ENCODE measurements at places on chromosomes 12 and 14.
A peak's percentile ranks its signal among the peaks of the same experiment; 100 is the strongest.

DNA sequence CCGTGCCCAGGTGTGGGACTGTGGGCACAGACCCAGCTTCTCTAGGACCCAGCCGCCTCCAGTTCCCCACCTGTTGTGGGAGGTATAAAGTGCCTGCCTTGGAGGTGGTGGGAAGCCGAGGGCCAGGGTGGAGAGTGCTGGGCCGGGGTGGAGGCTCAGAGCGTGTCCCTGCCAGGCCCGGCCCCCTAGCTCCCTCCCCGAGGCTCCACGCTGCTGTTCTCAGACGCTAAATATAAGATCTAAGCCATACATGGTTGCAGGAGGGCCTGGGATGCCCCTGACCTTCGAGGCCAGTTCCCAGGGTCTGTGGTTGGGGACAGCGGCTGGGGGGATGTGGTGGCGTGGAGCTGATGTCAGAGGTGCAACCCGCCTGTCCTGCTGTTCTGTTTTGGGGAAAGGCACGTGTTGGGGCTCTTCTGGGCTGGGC, 10.8 kb downstream of the INF2 start:
- no peak for DNase-seq

- DNase-seq = peak; percentile 28
Observed at GRCh38 chr12:56160193-56160763, 2.1 kb downstream of the MYL6 start.

- DNase-seq = peak; percentile 45
Observed at GRCh38 chr12:112988224-112988623, 9.9 kb downstream of the OAS2 start.

DNA sequence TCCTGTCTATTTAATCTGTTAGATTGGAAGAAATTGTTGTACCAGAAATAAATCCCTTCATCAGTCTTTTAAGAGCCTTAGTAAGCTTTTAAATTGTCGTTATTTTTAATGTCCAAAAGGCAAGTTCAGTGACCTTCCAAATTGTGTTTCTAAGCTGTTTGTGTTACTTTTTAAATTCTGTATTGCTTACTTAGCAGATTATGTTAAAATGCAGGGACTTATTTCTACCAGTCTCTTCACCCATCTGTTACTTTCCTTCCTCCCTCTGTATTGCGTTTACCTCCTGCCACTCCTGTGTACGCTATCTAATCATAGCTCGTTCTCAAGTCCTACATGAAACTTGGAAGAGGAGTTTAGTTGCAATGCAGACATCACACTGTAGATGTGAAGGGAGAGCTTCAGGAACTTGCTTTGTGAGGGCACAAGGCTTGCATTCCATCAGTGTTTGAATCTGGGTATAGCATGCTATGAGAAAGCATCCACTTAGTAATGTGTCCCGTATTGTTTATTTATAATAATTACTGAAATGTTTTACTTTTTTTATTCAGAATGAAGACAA, 406.5 kb upstream of the RGS6 start:
- DNase-seq = no peak

- no peak for DNase-seq
Observed at GRCh38 chr12:56688846-56689109, 694 bp upstream of the PTGES3 start.

DNA sequence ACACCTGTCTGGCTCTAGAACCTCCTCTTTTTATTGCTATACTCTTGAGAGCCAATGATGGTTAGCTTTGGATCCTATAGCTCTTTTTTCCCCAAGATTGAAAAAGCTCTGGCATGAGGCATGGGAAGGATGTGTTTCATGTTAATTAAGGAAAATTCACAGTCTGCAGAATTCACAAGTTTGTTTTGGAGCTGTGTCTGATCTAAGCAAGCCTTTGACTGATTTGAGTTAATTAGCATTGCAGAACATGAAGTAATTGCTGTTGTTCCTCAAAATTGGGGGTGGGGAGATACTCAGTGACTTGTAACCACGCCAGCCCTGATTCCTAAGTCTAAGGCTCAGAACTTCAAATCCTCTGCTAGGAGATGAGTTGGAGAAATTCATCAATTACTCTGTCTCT, 205.0 kb downstream of the SUDS3 start:
- DNase-seq = no peak

DNA sequence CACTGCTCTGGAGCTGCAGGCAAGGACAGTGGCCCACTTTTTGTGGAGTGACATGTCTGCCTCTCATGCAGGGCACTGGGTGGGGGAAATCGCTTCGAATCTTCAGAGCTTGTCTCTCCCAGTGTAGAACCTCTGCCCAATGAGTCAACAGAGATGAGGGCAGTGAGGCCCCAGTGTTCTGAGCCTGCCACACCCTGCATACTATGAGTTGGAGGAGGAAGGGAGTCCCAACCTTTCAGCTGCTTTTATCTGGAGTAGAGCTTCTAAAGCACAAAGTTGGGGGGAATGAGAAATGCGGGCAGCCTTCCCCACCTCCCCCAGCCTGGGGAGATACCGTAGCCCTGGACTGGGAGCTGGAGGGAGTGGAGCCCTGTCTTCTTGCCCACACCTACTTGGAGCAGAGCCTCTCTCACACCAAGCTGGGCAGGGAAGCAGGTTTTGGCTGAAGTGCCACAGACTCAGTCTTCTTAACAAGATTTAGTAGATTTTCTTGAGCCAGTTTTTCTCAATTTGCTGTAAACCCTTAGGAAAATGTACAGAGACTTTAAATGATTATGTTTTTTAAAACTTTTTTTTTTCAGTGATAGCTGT, 159.1 kb downstream of the ADGRD1 start:
- no peak for DNase-seq

GRCh38 chr12:4030929-4031702, 157.9 kb upstream of the PARP11 start:
- DNase-seq = no peak

DNA sequence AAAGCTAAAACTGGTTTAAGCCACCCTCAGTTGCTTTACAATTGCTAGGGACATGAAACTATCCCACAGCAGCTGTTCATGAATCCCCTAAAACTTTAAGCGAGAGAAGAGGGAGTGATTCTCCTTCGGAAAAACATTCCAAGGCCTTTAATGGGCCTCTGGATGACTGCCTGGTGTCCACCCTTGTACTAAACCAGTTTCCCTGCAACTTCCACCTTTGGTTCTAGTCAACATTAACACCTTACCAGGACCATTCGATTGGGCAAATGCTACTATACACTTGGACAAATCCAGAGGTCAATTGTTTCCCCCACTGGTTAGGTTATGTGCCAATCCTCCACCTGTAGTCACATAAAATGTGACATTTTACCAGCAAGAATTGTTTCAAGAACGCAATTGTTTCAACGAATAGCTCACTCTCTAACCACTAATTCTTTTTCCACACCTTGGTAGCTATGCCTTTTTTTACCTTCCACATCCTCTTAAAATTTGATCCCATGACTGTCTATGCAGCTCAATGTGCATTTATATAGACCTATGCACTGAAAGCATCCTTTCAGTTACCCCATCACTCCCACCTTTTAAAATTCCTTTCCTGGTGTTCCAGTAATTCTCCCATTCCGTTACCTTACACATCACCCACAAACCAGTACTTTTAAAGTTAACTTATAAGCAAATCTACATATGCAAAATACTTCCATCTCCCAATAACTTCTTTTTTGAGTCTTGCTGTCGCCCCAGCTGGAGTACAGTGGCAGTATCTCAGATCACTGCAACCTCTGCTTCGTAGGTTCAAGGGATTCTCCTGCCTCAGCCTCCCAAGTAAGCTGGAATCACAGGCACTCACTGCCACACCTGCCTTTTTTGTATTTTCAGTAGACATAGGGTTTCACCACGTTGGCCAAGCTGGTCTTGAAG, 3.6 kb downstream of the UBC start:
- no peak for DNase-seq

DNA sequence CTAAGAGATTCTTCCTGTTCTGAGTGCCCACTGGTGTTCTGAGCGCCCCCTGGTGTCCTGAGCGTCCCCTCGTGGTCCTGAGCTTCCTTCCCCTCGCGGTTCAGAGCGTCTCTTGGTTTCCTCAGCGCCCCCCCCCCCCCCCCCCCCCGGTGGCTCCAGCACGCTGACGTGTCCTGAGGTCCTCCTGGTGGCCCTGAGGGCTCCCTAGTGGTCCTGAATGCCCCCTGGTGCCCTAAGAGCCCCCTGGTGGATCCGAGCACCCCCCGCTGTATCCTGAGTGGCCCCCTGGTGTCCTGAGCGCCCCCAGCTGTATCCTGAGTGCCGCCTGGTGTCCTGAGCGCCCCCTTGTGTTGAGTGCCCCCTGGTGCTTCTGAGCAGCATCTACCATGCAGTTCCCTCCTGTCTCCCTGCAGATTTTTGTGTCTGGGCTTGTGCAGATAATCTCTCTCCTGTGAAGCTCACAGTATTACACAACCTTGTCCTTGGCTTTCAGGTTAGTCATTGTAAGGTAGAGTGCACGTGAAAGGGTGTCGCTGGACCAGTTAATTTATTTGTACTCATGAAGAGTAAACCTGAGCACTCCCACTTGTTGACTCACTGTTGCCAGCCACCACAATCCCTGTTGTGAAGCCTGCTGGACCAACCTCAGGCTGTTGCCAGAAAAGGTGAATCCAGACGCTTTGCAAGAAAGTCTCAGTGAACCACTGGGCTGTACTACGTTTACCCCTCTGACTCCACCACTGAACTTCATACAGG, 1168.4 kb downstream of the TMEM121 start:
- no peak for DNase-seq

- peak; percentile 68 for DNase-seq
Observed at GRCh38 chr12:53938326-53939140, at the start of gene HOXC13. TSS of gene HOXC13 (plus strand) at chr12:53938831. CDS start at chr12:53938907, 76 bp downstream.

- DNase-seq = no peak
Observed at GRCh38 chr14:26597071-26597588, 703 bp downstream of the NOVA1 start.

DNA sequence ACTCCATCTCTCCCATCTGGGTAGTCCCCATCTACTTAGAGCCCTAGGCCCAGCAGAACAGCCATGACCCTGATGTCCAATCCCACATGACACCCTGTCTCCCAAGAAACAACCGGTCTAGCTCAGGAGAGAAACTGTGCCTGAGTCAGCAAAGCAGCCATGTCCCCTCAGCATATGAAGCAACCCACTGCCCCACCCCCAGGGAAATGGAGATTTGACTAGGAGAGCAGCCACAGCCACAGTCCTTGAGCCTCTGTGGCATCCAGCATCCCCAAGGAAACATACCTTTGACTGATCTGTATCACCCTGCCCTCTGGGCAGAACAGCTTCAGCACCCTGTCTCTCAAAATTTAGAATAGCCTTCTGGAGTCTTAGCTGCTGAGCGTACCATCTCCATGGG, 641.9 kb upstream of the FBXO33 start:
- DNase-seq = no peak

- no peak for DNase-seq
Observed at GRCh38 chr12:13087766-13088165, 15.7 kb downstream of the GSG1 start.

DNA sequence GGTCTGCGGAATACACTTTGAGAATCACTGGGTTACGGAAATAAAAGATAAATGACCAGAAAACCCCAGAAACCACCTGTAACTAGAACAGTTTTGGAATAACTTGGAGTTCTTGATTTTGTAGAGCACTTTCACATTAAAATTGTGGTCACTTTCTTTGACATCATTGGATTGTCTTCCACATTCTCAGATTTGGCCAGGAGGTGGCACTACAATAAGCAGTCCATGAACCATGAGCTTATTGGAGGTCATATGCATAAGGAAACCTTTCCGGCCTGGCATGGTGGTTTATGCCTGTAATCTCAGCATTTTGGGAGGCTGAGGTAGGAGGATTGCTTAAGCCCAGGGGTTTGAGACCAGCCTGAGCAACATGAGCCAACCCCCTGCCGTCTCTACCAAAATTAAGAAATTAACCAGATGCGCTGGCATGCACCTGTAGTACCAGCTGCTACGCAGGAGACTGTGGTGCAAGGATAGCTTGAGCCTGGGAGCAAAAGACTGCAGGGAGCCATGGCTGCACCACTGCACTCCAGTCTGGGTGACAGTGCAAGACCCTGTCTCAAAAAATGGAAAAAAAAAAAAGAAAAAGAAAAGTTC, 107.7 kb upstream of the CAND1 start:
- DNase-seq = peak; percentile 49

- DNase-seq = no peak
Observed at GRCh38 chr12:128131955-128132354, 135.0 kb upstream of the TMEM132C start.

- no peak for DNase-seq
Observed at GRCh38 chr12:13052421-13052820, 8.2 kb downstream of the FAM234B start.

DNA sequence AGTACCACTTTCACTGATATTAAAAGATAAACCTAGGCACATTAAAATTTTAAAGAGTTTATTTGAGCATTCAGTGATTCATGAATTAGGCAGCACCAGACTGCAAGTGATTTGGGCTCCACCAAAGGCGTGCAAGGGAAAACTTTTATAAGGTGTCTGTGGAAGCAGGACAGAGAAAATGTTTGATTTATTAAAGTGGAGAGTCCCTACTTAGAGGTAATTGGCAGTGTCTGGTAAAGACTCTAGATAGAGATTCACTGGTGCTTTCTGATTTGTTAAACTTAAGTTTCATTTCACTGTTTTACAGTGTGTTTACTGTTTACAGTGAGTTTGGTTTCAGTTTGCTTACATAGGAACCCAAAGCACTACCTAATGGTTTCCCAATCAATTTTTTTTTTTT, 72.8 kb downstream of the ANKS1B start:
- no peak for DNase-seq

DNA sequence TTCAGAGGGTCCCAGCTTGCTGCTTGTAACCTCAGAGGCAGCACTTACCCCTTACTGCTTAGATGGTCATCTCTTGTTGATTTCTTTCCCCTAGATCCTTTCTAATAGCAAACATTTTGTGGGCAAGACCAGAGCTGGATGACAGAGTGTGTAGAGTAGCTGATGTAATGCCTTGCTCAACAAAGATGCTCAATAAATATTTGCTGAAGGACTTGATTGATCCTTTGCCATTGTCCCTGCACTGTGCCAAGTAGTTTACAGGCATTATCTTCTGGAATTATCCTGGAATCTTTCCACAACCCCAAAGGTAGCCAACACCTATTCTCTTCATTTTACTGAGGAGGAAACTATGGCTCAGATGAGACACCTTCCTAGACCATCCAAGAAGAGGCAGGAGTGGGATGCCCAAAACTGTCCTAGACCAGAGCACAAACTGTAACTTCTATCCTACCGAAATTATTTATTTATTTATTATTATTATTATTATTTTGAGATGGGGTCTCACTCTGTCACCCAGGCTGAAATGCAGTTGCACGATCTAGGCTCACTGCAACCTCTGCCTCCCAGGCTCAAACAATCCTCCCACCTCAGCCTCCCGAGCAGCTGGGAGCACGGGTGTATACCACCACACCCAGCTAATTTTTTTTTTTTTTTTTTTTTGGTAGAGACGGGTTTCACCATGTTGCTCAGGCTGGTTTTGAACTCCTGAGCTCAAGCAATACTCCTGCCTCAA, 1.4 kb downstream of the MMAB start:
- no peak for DNase-seq

Measured in OCI-LY7 (cell line).